ENCODE measurements at places on chromosomes 6 and 20. TPM values are rescaled to one million over a fixed set of nuclear protein-coding genes. Genes with fewer than 3 reads are reported as not detected.

The ZSCAN23 gene
- polyA plus RNA-seq, result 3.5 TPM

The SOBP gene
- 0.76 TPM for polyA plus RNA-seq

GRCh38 chr20:3174442-3175261 lies 1.3 kb upstream of the LZTS3 start:
- no peak for DNase-seq

DNA sequence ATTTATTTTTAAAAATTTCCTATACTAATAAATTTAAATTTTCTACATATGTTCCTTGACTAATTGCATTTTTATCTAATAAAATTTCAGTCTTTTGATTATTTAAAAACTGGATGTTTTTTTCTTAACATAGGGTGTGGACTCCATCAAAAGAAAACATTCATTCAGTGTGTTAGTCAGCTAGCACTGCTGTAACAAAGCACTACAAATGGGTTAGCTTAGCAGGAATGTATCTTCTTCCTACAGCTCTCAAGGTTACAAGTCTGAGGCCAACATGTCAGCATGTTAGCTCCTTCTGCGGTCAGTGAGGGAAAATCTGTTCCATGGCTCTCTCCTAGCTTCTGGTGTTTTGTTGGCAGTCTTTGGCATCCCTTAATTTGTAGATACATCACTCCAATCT lies 32.5 kb downstream of the FRK start:
- DNase-seq, result no peak

DNA sequence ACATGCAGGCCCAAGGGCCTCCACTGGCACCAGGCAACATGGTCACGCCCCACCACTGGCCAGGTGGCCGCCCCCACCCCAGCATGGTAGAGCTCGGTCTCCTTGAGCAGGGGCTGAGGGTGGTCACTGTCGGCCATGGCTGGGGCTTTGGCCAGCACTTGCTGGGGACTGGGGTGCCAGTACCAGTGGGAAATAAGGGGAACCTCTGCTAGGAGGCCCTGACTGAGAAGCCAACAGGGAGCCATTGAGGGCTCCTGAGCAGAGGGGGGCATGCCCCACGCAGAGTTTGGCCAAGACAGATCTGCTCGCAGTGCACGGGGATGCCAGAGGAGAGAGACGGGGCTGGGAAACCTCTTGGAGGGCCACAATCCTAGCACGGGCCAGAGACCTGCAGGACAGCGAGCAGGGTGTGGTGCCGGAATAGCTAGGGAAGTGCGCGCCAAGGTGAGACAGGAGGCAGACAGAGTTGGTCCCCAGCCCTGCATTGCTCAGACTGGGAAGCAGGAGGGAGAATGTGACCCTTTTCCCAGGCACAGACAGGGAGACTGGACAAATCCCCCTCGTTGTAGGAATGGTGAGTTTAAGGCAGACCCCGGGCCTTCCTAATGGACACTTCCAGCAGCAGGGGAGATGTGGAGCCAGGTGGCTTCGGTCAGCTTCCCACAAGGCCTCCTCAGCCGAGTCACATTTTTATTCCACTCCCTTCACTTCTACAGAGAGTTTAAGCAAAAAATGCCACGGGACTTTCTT lies 179.0 kb upstream of the CST7 start:
- no peak for DNase-seq

The CCN6 gene
- polyA plus RNA-seq, result not detected

- no peak for DNase-seq
These were observed 48.6 kb upstream of the DST start for GRCh38 chr6:56691286-56691595.

The DPPA5 gene
- not detected for polyA plus RNA-seq

The MYMX gene
- polyA plus RNA-seq, result not detected

The HLA-DOB gene
- polyA plus RNA-seq, result not detected

DNA sequence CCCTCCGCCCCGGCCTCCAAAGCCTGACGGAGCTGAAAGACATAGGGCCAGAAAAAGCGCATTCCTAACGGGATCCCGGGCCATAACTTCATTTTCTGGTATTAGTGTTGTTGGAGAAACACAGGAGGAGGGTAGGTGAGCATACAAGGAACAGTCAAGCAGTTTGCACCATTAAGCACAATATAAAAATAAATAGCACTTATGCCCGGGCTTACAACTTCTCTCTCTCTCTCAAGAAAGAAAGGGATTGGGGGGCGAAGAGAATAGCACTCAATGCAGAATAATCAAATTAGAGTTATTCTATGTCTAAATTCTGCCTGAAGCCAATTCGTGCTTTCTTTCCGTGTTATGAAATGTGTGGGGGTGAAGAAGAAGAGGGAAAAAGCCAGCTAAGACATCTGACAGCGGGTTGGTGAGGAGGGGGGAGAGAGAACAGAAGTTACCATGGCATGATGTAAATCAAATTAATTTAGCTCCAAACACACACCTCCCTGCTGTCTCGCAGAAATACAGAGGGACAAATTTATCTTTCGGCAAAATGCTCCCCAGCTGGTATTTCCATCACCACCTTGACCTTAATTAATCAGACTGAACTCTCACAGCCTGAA lies 508 bp upstream of the METTL24 start:
- no peak for DNase-seq

- DNase-seq, result no peak
These were observed 4.3 kb downstream of the PXDC1 start for GRCh38 chr6:3747100-3747737.

- DNase-seq, result no peak
These were observed 25.3 kb downstream of the SRPK1 start for GRCh38 chr6:35895560-35895959.

DNA sequence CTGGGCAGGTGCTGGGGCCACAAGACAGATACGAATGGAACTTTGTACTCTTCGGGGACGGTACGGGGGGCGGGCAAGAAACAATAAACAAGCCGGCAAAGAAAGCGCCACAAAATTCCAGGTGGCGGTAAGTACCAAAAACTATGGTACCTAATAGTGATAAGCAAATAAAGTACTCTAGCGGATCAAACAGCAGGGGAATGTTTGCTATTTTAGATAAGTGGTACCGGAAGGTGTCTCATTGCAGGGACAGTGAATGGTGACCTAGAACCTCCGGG lies 15.1 kb upstream of the RIPK1 start:
- DNase-seq, result no peak

The DEFB124 gene
- polyA plus RNA-seq, result not detected

DNA sequence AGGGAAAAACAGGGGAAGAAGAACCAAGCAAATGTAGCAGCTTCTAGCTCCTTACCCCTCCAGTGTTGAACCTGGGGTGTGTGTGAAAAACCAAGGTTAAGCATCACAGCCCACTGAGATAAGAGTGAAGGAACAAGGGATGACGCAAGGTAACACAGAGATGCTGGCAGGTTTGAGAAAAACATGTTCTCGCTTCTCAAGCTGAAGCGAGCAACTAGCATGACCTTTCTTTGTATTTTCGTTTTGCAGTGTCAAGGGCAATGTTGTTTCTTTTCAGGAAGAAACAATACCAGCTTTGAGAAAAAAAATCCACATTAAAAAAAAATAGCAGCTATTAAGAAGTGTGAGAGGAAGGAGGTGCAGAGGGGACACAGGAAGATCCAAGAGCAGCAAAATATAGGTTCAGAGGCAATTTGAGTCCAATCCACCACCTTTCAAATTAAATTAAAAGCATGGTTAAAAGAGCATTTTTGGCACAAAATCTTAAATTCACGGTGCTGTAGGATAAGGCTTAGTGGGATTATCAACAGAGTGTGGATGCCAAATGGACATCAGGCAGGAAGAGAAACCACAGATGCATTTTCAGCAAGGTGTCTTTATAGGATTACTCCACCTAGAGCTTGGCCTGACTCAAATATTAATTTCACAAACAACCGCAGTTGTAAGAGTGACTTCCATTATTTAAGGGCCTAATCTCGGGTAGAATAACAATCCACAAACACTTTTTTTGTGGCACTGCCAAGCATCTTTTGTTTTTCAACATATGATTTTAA lies 70.9 kb downstream of the SYNE1 start:
- no peak for DNase-seq

The BCAS1 gene
- not detected for polyA plus RNA-seq

- peak; percentile 23 for DNase-seq
These were observed 14.3 kb upstream of the FOXP4 start for GRCh38 chr6:41531591-41532582.

GRCh38 chr6:50049829-50050228 lies at the start of gene DEFB112:
Gene DEFB112 (minus strand): TSS chr6:50049929. CDS start chr6:50049869, 60 bp downstream.
- DNase-seq, result no peak

- DNase-seq, result no peak
These were observed 29.9 kb downstream of the METTL24 start for GRCh38 chr6:110328259-110328658.

DNA sequence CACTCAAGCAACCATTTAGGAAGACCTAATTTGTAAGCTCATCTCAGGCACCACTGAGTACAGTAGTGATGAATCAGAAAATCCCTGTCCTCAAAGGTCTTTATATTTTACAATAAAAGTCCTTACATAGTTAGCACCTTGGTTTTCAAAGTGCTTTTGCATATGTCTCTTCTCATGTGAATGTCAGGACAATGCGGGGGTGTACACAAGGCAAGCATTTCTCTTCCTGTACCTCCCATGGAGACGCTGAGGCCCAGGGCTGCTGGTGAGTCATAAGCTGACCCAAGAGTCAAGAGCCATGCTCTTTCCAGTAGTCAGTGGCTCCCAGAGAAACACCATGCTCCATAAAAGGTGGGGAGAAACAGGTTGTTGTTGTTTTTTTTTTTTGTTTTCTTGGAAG lies 174.0 kb downstream of the GJA10 start:
- DNase-seq, result no peak

DNA sequence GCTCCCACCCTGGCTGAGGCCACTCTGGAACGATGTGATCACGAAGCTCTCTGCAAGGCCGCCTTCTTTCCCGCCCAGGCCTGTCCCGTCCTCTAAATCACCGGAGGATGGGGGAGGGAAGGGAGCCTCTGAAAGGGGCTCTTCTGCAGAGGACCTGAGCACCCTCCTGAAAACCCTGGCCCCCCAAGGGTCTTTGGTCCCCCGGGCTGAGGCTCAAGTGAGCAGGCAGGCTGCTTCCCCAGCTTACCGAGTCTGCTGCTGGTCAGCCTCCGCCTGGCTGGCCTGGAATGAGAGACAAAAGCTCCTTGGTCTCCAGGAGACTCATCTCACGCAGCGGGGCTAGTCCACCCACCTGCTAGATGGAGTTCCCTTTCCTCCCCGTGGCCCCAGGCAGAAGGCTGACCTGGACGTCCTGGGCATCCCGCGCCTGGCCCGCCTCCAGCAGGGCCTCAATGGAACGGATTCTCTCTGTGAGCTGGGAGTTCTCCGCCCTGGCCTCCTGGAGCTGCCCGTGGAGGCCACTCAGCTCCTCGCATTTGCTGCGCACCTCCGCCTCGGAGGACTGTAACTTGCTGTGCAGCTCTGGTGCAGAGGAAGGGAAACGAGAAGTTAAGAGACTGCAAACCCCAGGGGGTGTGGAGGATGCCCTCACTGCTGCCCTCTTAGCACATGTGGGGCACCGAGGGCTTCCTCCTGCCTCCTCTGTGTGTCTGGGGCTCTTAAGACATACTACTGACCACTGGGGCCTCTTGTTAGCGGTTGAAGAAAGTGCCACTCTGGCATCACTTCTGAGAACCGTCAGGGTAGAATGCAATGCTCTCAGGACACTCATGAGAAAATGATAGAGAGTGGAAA lies 54.7 kb downstream of the RRBP1 start:
- no peak for DNase-seq

The HLA-F gene
- polyA plus RNA-seq, result 0.12 TPM

GRCh38 chr20:23135449-23136420 lies 49.6 kb upstream of the CD93 start:
- no peak for DNase-seq

DNA sequence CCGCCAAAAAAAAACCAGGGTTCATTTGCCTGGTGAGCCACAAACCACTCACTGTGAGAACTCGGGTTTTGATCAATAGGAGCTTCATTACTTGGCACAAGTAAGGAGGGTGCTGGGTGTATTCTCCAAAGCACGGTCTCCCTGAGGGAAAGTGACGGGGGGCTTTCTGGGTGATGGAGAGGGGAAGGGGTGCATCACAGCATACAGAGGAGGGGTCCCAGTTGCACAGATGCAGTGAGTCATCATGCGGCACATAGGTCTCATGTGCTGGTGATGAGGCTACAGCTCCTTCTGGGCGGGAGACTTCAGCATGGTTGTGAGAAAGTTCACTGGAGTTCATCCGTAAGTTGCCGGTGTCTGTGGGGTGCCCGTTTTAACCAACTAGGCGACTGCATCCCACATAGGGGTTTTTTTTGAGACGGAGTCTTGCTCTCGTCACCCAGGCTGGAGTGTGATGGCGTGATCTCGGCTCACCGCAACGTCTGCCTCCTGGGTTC lies 36.2 kb downstream of the SUN5 start:
- DNase-seq, result no peak

The EPPIN gene
- polyA plus RNA-seq, result not detected

GRCh38 chr6:36963451-36964290 lies 9.1 kb downstream of the PI16 start:
- no peak for DNase-seq

GRCh38 chr6:154197196-154197860 lies 158.3 kb downstream of the OPRM1 start:
- DNase-seq, result peak; percentile 16

The CD24 gene
- 0.89 TPM for polyA plus RNA-seq

The TFAP2C gene
- polyA plus RNA-seq, result not detected

The TAP2 gene
- 15.3 TPM for polyA plus RNA-seq

All from AG04450 (cell line).